ENCODE measurements at places on chromosomes 12 and 14.

DNA sequence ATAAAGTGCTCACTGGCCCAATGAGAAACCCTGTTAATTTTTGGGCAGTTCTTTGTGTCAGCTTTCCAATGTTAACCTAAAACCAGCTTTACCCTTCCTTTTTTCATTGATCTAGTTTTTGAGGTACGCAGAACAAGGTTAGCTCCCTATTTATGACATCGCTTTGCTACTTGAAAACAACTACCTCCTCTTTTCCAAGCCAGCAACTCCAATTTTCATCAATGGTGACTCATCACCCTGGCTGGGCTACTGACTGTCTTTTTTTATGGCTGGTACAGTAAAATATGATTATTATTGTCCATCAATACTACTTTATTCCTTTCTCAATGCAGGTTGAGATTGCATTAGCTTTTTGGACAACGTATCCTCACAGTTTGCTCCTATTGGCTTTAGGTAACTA, 22.5 kb upstream of the AKAP6 start:
- no peak for DNase-seq

DNA sequence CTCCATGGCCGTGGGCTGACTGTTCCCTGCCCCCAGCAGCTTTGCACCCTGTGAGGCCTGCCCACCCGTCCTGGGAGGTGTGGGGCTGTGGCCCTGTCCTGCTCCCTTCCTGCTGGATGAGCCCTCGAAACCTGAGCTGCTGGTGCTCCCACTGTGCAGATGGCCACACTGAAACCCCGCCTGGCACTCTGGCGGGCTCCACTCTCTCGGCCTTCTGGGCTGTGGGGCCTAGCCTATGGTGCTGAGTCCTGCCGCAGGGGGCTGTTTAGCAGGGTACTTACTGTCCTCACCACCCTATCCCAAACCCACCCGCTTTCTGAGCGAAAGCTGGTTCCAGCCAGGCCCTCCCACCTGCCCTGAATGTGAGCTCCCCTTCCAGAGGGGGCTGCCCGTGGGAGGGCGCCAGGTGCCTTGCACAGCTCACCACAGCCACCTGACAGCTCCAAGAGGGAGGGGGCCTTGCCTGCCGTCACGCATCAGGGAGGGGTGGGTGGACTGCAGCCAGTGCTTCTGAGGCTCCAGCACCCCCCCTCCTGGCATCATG, 7.3 kb downstream of the SLC25A47 start:
- no peak for DNase-seq

DNA sequence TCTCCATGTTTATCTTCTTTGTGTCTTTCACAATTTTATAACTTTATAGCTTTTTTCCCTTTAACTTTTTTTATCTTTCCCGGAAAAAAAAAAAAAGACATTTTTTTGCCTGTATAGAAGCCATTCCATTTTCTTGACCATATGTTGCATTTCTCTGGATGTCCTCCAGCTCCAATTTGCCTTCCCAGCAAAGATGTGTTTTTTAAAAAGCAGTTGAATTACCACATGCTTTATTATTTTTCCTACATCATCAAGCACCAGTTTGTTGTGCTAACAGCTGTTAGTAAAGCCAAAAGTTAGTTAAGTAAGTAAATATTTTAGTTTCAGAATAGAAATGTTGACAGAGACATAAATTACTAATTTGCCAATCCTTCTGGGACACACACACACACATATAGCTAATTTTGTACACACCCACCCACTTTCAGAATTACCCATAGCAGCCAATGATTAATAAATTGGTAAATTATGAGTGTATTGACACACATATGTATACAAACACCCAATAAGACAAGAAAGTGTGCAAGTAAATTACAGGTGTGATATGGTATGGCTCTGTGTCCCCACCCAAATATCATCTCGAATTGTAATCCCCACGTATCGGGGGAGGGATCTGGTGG, 118.3 kb downstream of the SLC38A6 start:
- no peak for DNase-seq

DNA sequence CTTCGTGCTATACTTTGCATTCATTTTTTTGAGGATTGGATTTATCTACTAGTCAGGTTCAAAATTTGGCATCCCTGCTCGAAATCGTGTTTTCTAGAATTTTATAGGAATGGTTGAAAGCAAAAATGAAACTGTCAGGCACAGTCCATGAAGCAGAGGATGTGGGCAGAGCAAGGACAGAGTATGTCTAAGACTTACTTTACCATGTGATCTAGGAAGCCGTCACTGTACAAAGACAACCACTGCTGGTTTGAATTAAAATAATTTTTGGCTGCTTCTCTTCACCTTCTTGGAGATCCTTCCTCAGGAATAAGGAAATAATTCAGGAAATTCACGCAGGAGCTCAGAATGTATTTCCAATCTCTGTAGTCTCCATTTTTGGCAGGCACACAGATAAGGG, 31.6 kb upstream of the SGPP1 start:
- no peak for DNase-seq

GRCh38 chr12:125100551-125101434, 35.6 kb downstream of the AACS start:
- no peak for DNase-seq

DNA sequence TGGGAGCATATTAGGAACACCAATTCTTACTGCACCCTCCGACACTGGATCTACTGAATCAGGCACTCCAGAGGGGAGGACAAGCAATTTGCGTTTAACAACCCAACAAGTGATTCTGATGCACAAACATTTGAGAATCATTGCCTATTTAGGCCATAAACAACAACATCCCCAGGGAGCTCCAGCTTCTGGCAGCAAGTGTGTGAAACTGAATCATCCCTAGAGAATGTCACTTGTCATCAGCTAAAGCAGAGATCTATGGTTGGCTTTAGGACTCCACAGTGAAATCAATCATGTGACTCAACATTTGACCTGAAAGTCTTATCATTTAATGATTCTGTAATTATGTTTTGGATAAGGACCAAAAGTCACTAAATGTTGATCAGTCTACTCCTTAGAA, 505.0 kb upstream of the FLRT2 start:
- no peak for DNase-seq

DNA sequence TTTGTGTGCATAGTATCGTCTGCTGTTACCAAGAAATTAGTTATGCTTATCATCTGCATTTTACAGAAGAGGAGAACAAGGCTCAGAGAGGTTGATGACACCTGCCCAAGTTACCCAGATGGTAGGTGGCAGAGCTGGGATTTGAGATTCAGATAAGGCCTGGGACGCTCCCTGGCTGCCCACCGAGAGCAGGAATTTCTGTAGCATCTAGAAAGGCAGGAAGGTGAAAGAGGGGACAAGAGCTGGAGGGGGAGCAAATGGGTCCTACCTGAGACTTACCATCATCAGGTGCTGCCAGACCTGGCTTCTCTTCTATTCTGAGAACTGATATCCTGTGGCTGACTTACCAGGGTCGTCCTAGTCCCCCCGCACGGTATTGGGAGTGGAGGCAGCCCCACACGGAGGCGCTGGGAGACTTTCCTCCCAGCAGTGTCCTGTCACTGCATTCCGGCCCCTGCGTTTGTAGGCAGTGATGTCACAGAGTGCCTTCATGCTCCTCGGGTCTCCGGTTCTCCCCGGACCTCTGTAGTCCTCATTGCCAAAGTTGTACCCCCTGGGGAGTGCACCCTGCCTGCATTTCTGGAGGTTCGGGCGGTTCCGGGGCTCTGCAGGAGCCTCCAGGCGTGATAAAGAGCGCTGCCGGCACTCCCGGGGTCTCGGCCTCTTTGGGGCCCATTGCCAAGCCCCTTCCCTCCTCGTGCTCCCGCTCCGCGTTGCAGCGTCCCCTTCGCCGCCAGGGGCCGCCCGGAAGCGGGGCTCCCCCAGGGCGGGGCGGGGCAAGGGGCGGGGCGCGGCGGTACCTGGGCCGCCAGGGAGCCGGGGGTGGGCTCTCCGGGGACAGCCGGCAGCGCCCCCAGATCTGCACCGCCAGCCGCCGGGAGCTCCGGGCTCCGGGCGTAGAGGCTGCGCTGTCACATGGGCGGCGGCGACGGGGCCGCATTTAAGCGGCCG, at the start of gene CABP1:
Gene CABP1 (plus strand): TSS at position 856 of the 951 bp plus-strand sequence. CDS start 60 bp downstream, at position 916.
- DNase-seq, result peak; percentile 31

DNA sequence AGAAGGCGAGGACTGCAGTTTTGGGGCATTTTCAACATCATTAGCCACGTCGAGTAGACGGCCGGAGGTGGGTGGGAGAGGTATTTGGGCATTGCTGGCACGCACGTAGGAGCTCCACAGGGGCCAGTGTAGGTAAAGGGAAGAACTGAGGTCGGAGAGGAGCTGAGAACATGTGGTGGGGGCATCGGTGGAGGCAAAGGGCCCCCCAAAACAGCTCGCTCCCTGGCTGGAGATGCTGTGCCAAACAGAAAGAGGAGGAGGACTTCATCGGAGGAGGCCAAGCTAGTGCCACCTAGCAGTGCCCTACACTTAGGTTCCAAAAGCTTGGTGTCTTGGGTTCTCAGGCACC, 52.0 kb upstream of the PPP2R5C start:
- no peak for DNase-seq

Measured in stimulated activated CD8-positive, alpha-beta memory T cell treated with anti-CD3 and anti-CD28 coated beads, Interleukin-4, amount 100 ng/mL, for 1 hour (primary cell).